Kidney (tissue), 22 donors: ENCODE measurements at places on chromosomes 5 and 9. TPM values are rescaled to one million over a fixed set of nuclear protein-coding genes. Genes with fewer than 3 reads are reported as not detected.

DNA sequence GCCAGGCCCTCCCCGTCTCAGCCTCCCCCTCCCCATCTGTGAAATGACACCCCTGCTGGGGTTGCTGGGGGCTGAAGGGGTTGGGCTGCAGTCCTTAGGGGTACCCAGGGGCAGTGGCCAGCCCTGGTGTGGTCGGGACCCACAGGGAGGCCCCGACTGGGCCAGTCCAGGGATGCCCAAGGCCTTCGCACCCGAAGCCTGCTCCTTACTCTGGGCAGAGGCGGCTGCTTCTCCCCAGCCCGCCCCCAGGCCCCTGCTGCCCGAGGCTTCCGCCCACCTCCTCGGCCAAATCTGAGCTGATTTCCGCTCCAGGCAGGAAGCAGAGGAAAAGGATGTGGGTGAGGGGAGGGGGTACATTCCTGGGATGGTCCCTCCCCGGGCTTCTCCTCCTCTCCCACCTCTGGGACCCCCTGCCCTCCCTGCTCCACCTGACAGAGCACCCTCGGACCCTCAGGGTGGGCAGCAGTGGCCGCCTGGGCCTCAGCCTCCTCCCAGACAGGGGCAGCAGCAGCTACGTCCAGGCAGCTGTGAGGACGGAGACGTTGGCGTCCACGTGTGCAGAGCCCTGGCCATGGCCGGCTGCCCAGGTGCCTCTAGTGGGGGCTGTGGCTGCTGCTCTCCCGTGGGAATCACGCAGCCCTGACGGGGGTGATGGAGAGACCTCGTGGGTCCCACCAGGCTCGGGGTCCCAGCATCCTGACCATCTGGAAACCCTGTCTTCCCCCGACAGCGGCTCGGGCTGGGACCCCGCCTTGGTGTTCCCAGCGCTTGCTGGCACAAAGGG, 4.2 kb upstream of the NRARP start:
- H3K4me3 ChIP-seq = no peak overlapping the region
- peak overlapping the region; percentile 85 for H3K27ac ChIP-seq
- H3K36me3 ChIP-seq = no peaks in the 10 kb centered on the region
- peak; percentile 78 for DNase-seq
- H3K4me1 ChIP-seq = peaks cover 21% of the 10 kb centered on the region

NUTM2G gene
- total RNA-seq = not detected

DNA sequence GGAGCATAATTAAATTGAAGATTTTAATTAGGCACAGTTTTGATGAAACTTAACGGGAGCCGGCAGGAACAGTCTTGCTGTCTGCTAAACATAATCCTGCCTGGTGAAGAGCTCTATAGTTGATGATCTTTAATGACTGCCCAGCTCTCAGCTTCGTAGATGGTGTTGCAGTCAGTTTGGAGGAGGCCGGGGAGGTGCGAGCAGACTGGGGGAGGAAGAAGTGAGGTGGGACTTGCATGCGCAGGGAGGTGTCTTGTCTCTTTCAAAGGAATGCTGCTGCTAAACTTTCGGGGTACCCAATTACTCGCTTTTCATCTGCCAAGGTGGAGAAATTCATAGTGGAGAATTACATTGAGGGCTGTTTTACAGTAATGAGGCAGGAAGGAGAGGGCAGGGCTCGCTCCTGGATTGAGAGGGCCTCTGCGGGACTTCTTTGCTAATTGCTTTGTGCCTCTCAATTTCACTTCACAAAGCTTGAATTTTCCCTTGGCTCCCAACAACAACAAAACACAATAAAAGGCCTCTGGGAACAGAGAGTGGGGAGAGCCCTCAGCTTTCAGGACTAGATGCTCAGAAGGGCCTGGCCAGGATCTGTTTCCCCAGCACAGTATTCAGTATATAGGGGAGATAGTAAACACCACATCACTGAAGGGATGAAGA, 257.9 kb upstream of the ADRA1B start:
- no peak overlapping the region for H3K4me3 ChIP-seq
- no peak for DNase-seq
- no peaks in the 10 kb centered on the region for H3K27me3 ChIP-seq
- no peaks in the 10 kb centered on the region for H3K4me1 ChIP-seq

DNA sequence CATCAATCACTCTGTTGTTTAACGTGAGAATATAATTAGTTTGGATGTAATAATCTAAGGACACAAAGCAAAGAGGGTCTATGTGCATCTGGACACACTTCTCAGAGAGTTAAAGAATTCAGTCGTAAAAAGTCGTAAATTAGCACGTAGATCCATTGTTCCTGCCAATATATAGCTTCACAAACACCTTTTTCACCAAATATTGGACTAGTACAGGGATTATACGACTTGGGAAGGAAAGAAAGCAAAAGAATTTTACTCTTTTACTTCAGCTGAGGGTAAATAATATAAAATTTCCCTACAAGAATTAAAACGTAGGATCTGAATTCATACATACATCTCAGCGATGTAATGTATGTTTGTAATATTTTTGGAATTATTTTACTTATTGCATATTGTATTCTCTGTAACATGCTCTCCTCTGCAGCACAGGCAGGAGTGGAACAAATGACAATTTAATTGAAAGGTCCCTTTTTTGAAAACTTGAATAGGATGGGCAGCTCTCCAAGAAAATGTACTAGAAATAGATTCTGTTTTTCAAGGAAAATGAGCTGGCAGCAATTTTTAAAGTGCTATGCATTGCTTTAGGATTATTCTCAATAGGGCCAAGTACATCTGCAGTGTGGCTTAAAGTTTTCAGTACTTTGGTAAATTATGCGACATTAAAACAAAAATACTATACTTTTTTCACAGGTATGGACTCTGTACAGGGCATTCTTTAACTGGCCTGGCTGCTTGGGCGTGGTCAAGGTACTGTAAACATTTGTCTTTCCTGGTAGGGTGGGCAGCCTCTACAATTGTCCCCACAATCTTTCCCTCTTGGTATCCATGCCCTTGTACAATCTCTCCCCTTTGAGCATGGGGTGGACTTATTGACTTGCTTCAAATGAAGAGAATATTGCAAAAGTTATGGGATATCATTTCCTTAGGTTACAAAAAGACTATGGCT, 39.7 kb upstream of the HSD17B4 start:
- DNase-seq = no peak
- H3K36me3 ChIP-seq = no peaks in the 10 kb centered on the region
- H3K27me3 ChIP-seq = no peaks in the 10 kb centered on the region
- no peaks in the 10 kb centered on the region for H3K4me1 ChIP-seq
- H3K4me3 ChIP-seq = no peak overlapping the region

SYK gene
- total RNA-seq = 52.2 TPM

GRCh38 chr5:15020736-15021135, 149.2 kb upstream of the ANKH start:
- H3K27ac ChIP-seq = no peak overlapping the region
- H3K4me1 ChIP-seq = no peaks in the 10 kb centered on the region
- no peaks in the 10 kb centered on the region for H3K36me3 ChIP-seq
- no peak overlapping the region for H3K4me3 ChIP-seq
- H3K27me3 ChIP-seq = no peaks in the 10 kb centered on the region
- DNase-seq = no peak

TSSK1B gene
- total RNA-seq = 0.13 TPM

GRCh38 chr5:135559354-135559753, 19.4 kb downstream of the CXCL14 start:
- H3K36me3 ChIP-seq = no peaks in the 10 kb centered on the region
- H3K27me3 ChIP-seq = no peaks in the 10 kb centered on the region
- H3K4me1 ChIP-seq = peaks cover 2% of the 10 kb centered on the region
- no peak overlapping the region for H3K4me3 ChIP-seq
- no peak for DNase-seq

GRCh38 chr5:132799392-132799791, 13.7 kb upstream of the SOWAHA start:
- no peaks in the 10 kb centered on the region for H3K4me1 ChIP-seq
- H3K27ac ChIP-seq = no peak overlapping the region
- no peaks in the 10 kb centered on the region for H3K36me3 ChIP-seq
- DNase-seq = no peak

DNA sequence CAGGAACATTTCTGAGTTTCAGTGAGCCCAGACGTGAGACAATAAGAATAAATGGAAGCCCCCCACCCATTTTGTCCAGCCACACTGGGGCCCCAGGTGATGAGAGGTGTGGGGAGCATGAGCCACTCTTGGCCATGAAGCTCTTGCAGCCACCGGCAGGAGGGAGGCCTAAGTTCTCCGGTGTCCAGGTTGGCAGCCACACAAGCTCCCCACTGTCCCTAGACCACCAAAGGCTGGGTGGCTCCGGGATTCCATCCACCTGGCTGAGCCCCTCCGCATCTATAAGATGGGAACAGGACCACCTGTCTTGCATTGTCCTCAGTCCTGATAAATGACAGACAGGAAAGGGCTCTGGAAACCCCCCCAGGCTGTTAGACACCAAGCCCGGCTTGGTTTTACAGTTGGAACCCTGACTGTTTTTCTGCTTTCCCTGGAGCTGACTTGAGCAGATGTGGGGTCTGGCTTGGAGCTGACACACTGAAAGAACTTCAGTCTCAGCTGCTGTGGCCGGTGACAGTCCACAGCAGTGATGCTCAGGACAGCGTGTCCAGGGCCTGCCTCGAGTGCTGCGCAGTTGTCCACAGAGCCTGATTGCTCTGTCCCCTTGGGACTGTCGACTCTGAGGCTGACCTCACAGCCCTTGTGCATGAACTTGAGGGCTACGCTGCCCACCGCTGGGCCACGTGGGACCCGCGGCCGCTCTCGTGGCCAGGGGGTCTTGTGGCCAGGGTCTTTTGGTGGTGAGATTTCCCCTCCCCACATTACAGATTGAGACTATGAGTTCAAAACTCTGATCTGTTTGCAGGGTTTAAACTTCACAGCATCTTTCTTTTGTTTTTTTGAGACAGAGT, 74.8 kb downstream of the PSMB7 start:
- no peak for DNase-seq
- no peaks in the 10 kb centered on the region for H3K27me3 ChIP-seq
- no peak overlapping the region for H3K27ac ChIP-seq
- H3K4me1 ChIP-seq = no peaks in the 10 kb centered on the region

DNA sequence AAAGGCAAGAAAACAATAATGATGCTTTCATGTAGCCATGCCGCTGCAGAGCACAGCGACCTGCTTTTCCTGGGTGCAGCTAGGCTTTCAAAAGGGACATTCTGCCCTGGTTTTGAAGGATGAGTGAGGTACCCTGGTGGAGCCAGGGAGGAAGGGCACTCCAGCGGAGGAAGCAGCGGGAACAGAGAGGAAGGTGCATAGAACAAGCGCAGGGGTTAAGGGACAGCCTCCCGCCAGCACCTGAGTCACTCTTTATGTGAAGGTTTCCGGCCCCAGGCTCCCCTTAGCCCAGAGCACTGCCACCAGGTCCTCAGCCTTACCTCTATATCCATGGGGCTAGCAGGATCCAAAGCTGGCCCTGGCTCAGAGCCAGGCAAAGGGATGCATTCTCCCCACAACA, 221.1 kb downstream of the CDK5RAP2 start:
- H3K27me3 ChIP-seq = no peaks in the 10 kb centered on the region
- no peak for DNase-seq
- H3K4me3 ChIP-seq = no peak overlapping the region
- no peak overlapping the region for H3K27ac ChIP-seq
- no peaks in the 10 kb centered on the region for H3K36me3 ChIP-seq

FOXD4 gene
- total RNA-seq = 0.60 TPM

GCNT4 gene
- total RNA-seq = 2.0 TPM

GNAQ gene
- 83.4 TPM for total RNA-seq

DNA sequence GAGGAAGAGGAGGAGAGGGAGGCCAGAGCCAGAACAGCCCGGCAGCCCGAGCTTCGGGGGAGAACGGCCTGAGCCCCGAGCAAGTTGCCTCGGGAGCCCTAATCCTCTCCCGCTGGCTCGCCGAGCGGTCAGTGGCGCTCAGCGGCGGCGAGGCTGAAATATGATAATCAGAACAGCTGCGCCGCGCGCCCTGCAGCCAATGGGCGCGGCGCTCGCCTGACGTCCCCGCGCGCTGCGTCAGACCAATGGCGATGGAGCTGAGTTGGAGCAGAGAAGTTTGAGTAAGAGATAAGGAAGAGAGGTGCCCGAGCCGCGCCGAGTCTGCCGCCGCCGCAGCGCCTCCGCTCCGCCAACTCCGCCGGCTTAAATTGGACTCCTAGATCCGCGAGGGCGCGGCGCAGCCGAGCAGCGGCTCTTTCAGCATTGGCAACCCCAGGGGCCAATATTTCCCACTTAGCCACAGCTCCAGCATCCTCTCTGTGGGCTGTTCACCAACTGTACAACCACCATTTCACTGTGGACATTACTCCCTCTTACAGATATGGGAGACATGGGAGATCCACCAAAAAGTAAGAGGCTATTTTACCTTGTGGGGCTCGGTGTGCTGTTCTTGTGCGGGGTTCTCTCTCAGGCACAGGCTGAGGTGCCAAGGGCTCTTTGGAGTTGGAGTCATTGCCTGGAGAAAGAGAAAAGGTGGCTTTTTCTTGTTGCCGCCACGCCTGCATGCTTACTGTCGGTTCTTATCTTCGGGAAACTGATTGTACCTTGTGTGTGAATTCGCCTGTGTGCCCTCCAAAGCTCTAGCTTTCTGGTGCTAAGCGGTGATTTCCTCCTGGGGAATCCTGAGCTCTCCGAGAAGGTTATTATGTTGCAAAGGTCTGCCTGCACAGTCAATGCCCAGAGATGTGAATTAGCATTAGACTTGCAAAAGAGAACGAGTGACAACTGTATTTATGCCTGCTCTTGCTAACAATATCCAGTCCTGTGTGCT, at the start of gene ISL1:
Gene ISL1 (plus strand): TSS at position 318 of the 991 bp plus-strand sequence. CDS start 224 bp downstream, at position 542.
- peak; percentile 90 for DNase-seq
- H3K36me3 ChIP-seq = no peaks in the 10 kb centered on the region
- H3K27me3 ChIP-seq = peaks cover 79% of the 10 kb centered on the region
- peak within 1 kb of the TSS; percentile 27 for H3K4me3 ChIP-seq
- no peak within 1 kb of the TSS for H3K27ac ChIP-seq

GRCh38 chr9:129822898-129823541, 916 bp downstream of the TOR1A start:
- no peaks in the 10 kb centered on the region for H3K27me3 ChIP-seq
- H3K27ac ChIP-seq = no peak overlapping the region
- no peak for DNase-seq
- peak overlapping the region; percentile 68 for H3K4me3 ChIP-seq
- H3K4me1 ChIP-seq = no peaks in the 10 kb centered on the region

- no peaks in the 10 kb centered on the region for H3K27me3 ChIP-seq
- no peaks in the 10 kb centered on the region for H3K4me1 ChIP-seq
- no peak overlapping the region for H3K27ac ChIP-seq
- H3K36me3 ChIP-seq = no peaks in the 10 kb centered on the region
Measured at GRCh38 chr9:87256973-87257372, 240.7 kb upstream of the DAPK1 start.

DNA sequence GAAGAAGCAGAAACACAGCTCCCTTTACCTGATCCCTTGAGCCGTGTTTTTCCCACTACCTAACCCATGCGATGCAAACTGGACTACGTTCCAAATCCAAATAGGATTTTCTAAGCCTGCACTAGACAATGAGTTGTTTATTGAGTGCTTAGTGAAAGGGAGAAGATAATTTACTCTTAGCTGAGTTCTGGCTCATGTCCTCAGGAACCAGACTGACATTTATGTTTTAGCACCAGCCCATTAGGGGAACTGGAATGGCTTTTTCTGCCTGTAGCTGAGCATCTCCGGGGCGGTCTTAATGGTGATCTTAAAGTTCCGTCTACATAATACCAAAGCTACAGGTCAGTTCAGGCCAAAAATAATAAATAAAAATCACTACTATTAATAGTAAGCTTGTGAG, 81.5 kb downstream of the SH3TC2 start:
- H3K27ac ChIP-seq = no peak overlapping the region
- no peaks in the 10 kb centered on the region for H3K4me1 ChIP-seq
- no peak overlapping the region for H3K4me3 ChIP-seq
- DNase-seq = no peak
